ENCODE measurements at places on chromosomes 5 and 9.

DNA sequence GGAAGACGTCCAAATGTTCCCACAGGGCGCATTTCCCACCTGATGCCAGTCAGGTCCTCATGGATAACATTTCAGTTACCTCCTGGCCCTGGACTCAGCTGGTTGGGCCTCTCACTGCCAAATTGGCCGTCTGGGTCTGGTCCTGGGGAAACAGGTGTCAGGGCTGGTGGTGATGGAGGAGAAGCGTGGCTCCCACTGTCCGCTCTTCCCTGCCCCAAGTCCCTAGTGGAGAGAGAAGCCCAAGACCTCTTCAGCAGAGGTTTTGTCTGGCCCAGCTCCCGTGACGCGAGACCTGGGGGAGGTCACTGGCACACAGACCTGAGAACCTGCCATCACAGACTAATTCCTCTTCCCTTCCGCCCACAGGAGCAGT, 27.8 kb upstream of the PRDM12 start:
- DNase-seq = no peak

GRCh38 chr5:84605241-84605640, 220.6 kb upstream of the EDIL3 start:
- no peak for DNase-seq

- no peak for DNase-seq
These were observed 235.0 kb downstream of the GOLPH3 start for GRCh38 chr5:31939151-31939550.

DNA sequence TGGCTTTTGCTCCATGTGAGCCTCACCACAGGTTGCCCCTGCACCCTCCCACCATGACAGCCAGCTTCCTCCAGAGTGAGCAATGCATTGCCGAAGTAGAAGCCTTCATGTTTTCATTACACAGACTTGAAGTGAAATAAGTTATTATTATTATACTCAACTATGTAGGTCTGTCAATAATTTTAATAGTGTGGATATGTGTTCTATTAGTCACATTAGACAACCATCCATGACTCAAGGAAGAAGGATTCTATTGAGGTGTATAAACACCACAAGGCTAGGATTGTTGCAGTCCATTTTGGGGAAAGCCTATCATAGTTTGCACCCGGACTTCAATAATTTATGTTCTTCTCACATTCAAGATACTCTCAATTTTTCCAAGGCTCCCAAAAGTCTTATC, 369.5 kb downstream of the TAF11L14 start:
- no peak for DNase-seq

- DNase-seq = no peak
These were observed 598 bp upstream of the TMED7 start for GRCh38 chr5:115626445-115626823.

DNA sequence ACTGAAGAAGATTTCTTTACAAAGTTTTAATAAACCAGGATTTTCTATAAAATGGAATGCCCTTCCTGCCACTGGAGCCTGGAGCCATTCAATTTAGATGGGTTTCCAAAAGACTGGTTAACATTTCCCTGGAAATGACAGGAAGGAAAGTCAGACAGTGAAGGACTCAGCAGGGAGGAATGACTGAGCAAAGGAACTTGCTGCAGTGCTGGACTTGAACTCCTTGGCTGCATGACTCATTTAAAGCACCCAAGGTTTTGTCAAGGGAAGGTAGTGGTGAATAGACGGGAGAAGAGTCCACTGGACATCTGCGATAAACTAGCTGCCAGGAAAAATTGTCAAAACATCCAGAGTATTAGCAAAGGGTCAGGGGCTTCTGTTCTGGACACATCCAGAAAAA, 163.8 kb upstream of the SLC28A3 start:
- DNase-seq = no peak

DNA sequence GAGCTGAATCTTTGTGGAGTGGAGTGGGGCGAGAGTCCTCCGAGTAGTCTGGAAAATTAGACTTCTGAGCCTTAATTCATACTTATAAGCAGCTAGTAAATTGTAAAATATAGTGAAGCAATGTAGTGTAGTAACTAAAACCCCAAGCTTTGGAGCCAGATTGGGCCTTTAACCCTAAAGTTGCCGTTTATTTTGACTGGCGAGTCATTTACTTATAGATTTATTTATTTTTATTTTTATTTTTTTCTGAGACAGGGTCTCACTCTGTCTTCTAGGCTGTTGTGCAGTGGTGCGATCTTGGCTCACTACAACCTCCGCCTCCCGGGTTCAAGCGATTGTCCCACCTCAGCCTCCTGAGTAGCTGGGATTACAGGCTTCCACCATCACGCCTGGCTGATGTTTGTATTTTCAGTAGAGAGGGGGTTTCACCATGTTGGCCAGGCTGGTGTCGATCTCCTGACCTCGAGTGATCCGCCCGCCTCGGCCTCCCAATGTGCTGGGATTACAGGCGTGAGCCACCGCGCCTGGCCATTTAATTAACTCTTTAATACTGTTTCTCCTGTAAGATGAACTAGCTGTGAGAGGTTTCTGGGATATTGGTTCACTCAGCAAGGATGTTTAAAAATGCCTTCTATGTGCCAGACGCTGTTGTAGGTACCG, 687 bp upstream of the RPS23 start:
- no peak for DNase-seq

- no peak for DNase-seq
These were observed 71.9 kb downstream of the CDK5RAP2 start for GRCh38 chr9:120507936-120508510.

- no peak for DNase-seq
These were observed 7.2 kb downstream of the IRGM start for GRCh38 chr5:150853561-150853960.

DNA sequence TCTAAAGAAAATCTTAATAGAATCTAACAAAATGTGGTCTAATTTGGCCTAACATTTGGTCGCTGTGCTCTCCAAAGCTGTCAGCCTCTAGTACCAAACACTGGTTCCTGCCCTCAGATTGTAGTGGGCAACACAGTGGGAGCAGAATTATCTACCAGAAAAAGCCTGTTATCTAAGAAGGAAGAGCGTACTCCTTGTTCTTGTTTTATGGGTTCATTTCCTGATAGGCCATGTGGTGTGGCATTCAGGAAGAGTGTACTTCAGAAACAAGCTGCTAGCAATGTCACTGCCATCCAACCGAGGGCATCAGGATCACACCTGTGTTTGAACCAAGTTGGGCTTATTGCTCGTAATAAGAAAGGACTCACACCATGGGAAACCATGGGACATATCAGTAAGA, 487.9 kb upstream of the DAP start:
- DNase-seq = no peak

DNA sequence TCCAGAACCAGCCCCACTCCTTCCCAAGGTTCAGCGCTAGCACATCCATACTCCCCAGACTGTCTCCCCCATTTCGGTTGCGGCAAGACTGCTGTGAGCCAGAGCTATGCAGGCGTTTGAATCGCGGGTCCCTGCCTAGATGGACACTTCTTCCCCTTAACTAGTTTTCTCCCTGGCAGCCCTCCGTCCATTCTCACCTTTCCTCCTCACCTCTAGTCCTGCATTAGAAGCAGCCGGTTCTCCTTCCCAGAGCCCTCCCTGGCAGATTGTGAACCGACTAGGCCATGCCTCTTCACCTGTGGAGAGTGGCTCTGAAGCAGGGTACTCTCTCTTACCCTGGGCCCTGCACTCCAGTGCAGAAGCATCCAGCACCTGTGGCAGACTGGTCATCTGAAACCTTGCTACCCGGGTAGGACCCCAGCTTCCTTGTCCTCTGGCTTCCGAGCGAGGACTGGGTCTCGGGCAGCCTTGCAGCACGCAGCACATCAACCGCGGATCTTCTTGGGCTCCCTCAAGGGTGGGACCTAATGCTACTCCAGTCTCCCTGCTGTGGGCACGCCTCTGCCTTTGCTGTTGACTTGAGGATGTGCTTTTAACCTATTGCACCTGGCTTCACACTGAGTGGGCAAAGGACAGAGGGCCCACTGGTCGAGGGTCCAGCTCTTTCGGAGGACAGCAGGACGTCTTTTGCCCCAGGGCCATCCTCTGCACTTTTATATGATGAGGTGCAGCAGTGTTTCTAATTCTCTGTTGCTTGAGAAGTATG, 183.6 kb downstream of the AOPEP start:
- no peak for DNase-seq

DNA sequence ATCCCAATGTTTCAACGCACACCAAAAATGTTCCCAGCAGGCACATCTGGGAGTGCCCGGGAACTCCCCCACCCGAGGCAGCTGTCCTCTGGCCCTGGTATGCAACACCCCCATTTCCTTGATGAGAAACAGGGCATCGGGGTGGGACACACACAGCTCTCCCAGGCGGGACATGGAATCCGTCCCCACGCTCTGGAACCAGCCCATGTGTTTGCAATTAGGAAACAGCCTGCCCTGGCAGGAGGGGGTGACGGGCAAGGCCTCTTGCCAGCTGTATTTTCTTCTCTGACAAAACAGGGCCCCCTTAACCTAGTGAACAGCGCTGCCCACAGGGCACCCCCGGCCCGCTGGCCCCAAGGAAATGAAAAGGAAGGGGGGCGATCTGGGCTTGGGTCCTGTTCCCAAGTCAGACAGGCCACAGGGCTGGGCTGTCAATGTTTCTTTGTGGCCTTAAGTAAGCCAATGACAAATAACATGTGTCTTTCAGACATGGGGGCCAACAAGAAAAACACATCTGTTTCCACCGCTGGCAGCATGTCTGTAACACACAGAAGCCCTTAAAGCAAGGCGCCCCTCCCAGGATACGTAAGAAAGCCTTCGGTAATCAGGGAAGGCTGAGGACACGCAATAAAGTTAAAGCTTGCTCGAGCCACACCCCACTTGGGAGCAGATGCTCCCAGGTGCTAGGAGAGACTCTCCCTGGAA, 125.3 kb downstream of the ROR2 start:
- no peak for DNase-seq

DNA sequence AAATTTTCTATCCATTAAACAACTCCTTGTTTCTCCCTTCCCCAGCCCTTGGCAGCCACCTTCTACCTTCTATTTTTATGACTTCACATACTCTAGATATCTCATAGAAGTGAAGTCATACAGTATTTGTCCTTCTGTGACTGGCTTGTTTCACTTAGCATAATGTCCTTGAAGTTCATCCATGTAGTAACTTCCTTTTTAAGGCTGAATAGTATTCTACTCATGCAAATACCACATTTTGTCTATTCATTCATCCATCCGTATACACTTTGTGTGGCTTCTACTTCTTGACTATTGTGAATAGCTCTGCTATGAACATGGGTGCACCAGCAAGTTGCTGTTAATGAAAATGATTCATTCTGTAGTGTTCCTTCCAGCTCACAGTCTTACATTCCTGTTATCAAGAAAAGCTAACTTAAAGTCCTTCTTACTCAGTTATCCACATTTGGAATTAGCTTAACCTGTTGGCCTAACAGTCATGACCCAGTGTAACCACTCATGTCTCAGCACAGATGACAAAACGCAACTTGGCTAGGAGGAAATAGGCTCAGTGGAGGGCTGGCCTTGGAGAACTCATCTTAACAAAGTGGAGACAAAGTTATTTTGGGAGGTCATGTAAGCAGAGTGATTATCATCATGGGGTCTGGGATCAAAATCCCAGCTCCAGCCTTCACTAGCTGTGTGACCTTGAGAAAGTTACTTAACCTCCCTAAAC, 129.7 kb upstream of the MAP3K1 start:
- DNase-seq = no peak

- DNase-seq = no peak
These were observed 3.2 kb upstream of the ACOT12 start for GRCh38 chr5:81397176-81397575.

DNA sequence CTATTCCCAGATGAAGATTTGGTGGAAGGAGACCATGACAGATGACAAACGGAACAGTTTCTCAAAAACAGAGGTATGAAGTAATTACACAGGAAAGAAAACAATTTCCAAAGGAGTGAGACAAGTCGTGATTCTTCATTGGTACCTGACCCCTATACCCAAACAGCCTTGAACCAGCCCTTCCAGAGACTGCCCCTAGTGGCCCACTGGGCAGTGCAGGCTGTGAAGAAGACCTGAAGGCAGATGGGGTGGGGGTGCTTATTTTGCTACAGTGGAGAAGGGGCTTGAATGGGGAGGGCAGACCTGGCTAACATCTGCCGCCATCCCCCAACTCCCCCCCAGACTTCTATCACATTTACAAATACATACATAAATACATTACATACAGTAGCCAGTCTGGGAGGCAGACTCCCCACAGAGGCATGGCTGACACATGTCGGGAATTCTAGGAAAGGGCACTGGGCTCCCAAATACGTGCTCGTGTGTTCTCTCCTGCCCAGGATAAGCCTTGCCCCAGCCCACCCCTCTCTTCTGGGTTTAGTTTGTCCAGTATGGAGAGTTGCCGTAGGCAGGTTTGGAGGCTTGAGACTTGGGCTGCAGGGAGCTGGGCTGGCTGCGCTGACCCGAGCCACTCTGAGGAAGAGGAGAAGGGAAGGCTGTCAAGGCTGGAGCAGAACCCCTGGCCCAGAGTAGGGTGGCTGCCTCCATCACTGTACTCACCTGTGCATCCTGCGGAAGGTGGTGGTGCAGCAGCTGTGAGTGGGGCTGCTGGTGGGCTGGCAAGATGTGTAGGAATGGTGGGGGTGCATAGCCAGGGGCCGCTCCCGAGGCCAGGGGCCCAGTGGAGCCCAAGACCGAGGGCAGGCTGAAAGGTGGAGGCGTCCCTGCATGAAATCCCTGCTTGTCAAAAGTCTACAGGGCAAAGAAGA, 105.3 kb downstream of the UBE2R2 start:
- no peak for DNase-seq

GRCh38 chr9:20117482-20117881, 328.6 kb upstream of the SLC24A2 start:
- no peak for DNase-seq

DNA sequence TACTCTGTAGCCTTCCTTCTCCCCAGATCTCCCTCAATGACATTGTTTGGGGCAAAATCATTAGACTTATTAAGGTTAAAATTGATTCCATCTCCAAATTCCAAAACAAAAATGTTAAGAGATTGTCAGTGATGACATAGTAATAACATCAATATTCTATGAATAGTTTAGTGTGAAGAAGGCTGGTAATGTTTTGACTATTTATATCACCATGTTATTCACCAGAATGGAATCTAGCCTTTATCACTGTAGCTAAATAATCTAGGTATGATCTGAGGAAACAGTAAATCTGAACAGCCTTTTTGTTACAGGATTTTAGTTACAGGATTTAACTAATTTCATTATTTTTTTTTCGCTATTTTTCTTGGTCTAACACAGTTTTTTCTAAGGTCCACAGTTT, 929 bp upstream of the PLPP6 start:
- no peak for DNase-seq

GRCh38 chr9:306907-307306, 92.2 kb downstream of the DOCK8 start:
- peak; percentile 1 for DNase-seq

- no peak for DNase-seq
These were observed 5.2 kb downstream of the ARSB start for GRCh38 chr5:78979909-78980308.

GRCh38 chr9:84756731-84757130, 87.2 kb downstream of the NTRK2 start:
- DNase-seq = no peak

- no peak for DNase-seq
These were observed 78.4 kb upstream of the ICE1 start for GRCh38 chr5:5344051-5344571.

DNA sequence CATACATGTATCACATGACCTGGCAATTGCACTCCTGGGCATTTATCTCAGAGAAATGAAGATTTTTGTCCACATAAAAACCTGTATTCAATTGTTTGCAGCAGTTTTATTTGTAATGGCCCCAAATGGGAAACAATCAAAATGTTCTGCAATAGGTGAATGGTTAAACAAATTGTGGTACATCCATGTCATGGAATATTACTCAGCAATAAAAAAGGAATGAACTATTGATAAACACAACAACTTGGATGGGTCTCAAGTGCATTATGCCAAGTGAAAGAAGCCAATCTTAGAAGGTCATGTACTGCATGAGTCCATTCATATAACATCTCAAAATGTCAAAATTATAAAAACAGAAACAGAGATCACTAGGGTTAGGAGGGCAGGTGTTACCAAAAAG, 1.5 kb upstream of the NDUFS4 start:
- no peak for DNase-seq

All from stimulated activated CD8-positive, alpha-beta memory T cell treated with anti-CD3 and anti-CD28 coated beads, Interleukin-15, amount 100 ng/mL, for 48 hours (primary cell).